K562 (cell line): ENCODE measurements at places on chromosomes 6 and 20.

DNA sequence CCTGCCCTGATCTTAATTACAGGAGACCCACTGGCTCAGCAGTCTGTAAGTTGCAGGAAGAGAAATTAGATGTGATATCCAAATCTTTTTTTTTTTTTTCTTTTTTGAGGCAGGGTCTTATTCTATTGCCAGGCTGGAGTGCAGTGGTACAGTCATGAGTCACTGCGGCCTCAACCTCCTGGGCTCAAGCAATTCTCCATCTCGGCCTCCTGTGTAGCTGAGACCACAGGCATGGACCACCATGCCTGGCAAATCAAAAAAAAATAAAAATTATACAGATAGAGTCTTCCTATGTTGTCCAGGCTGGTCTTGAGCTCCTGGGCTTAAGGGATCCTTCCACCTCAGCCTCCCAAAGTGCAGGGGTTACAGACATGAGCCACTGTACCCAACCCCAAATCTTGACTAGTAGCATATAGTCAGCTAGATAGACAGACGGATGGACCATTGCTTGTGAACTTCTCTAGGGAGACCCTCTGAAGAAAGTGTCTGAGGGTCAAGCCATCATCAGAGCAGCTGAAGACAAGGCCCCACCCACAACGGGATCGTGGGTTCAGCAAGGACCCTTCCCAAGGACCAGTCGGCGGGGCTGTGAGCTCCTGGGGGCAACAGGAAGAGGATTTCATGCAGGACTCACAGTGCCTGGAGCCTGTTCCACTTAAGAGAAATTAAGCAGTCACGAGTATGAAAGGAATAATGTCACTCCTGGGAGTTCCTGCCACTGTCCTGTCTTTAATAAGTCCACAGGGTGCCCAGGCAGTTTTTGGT is 222.7 kb downstream of the ANKRD60 start:
- DNase-seq = no peak

DNA sequence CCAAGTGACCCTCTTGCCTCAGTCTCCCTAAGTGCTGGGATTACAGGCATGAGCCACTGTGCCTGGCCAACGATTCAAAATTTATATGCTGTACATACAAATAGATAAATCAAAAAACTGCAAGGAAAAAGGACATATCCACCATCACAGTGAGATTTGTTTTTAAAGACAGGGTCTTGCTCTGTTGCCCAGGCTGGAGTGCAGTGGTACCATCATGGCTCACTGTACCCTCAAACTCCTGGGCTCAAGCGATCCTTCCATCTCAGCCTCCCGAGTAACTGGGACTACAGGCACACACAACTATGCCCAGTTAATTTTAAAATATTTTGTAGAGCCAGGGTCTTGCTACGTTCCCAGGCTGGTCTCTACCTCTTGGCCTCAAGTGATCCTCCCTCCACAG is 61.5 kb downstream of the MAP3K7 start:
- no peak for DNase-seq

DNA sequence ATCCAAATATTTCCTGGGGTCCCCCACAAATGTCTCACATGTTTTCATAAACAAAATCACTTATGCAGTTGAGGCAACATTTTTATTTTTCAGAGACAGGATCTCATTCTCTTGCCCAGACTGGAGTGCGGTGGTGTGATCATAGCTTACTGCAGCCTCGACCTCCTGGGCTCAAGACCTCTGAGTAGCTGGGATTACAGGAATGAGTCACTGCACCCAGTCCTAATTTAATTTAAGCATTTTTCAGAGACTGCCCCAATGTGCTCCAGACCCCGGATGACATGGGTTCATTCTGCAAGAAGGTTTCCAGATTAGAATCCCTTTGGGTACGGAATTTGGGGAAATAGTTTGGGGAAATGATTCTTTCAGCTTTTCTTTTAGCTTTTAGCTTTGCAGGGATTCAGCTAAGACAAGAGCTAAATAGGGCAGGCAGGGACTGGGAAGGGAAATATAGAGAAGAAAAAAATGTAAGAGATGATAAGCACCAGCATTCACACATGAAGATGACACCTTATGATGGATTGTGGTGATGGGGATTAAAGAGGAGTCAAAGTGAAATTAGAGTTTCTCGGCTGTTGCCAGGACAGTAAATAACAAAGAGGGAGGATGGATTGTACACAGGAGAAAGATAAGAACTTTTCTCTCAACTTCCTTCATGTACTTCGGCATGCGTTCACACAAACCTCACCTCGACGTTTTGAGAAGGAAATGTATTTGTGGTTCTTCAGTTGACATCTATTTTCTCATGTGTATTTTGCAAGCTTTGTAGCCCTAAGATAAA is 169.4 kb upstream of the TAB2 start:
- no peak for DNase-seq

DNA sequence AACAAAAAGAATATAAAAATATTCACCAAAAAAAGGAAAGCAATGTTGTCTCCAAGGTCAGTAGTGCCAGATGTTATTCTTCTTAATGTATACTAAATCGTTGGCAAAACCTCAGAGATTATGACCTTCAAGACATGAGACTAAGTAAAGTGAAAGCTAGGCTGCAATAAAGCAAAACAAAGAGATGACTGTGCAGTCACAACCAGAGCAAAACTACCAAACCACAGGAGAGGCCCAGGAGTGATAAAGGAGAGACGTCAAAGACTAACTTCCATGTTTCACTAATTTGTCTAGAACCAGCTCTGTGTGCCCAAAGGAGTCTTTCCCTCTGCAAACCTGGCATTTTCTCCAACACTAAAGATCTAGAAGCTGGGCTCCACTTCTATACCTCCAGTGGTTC is 155.9 kb upstream of the POU3F2 start:
- DNase-seq = no peak

- DNase-seq = no peak
These were observed 235.7 kb downstream of the DOK5 start for GRCh38 chr20:54711071-54711470.

- DNase-seq = no peak
These were observed 497.8 kb upstream of the ARID1B start for GRCh38 chr6:156279261-156279969.

- no peak for DNase-seq
These were observed 7.6 kb downstream of the GCM2 start for GRCh38 chr6:10874207-10874606.

- DNase-seq = no peak
These were observed 969.1 kb upstream of the DEFB115 start for GRCh38 chr20:30288346-30288745.

GRCh38 chr6:7827142-7827541 is 83.4 kb downstream of the TXNDC5 start:
- DNase-seq = no peak

- no peak for DNase-seq
These were observed 243.1 kb downstream of the DLL1 start for GRCh38 chr6:170047823-170048222.

- no peak for DNase-seq
These were observed 19.0 kb downstream of the THBS2 start for GRCh38 chr6:169234634-169235033.

DNA sequence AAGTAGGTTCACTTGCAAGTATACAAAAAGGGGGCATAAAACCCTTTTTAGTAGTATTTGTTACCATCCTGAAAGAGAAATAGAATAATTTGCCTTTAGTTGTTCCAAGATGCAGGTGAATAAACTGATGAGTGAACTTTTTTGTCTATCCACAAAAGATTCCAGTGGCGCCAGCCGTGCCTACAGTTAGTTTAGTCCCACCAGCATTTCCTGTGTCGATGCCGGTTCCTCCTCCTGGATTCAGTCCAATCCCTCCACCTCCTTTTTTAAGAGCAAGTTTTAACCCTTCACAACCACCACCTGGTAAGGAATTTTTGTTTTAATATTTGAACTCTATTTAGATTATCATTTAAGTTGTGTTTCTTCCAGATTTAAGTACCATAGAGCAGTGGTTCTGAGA is 90.9 kb downstream of the SCAF8 start:
- DNase-seq = no peak

DNA sequence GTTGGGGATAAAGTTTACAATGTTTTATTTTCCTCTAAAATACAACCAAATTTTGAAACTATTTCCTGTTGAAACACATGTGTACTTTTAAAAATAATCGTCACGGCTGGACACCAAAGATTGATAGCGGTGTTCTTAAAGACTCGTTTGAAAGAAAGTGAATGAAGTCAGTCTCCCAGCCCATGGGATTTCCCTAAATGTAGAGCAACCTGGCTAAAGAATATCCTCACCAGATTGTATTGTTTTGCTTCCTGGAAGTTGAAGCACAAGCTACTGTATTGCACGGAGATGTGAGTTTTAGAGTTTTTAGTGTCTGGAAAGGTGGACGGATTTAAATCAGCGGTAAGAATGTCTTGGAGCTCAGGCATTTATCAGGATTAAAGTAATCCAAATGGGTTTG is 189.5 kb downstream of the THBS2 start:
- no peak for DNase-seq
